Activated CD4-positive, alpha-beta T cell treated with anti-CD3 and anti-CD28 coated beads for 1 hour (primary cell): ENCODE measurements at places on chromosomes 2 and 18.

- no peak for DNase-seq
Observed at GRCh38 chr2:157572725-157573124, 55.9 kb downstream of the ACVR1C start.

DNA sequence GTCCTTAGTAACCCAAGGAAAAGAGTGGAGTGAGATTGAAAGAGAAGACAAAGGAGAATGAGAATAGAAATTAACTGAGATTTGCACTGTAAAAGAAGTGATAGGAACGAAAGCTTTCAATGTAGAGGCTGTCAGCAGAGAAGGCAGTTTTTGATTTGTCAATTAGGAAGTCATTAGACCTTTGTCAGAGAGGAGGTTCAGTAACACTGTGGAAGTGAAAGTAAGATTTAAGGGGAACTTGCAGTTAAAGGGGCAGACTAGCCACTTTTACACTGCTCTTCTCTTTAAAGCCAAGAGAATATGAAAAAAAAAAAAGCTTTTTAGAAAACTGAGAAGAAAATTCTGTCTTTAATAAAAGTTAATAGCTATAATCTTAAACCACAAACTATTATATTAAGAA is 11.5 kb upstream of the KYNU start:
- no peak for DNase-seq

- DNase-seq: no peak
Observed at GRCh38 chr2:28664120-28664842, 87.3 kb upstream of the PPP1CB start.

DNA sequence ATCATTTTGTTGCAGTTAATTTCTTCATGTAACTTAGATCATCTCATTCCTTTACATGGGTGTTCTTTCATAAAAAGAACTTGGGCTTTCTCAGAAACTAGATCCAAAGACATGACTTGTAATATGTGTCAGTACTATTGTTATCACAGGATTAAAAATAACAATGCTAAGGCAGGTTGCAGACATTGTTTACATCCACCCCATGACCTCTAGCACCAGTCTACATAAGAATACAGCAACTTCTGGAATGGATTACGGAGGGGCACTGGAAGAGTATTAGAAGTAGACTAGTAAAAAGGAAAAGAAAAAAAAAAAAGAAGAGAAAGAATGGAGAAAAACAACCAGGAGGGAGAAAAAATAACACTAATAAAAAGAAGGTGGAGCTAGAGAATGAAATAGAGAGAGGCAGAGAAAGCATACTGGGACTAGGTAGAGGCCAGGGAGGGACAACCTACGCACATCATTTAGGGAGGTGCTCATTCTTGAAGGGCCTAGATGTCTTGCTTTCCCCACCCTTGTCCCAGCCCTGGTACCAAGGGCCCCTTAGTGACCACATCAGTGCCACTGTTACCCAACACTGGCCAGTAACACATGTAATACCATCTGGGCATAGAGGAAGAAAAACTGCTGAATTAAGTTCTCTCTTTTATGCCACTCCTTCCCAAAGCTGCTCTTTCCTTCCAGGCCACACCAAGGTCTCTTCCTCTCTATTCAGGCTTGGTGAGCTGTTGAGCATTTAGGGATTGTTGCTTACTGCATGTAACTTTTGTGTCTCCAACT is 70.6 kb upstream of the KLF7 start:
- DNase-seq: no peak

DNA sequence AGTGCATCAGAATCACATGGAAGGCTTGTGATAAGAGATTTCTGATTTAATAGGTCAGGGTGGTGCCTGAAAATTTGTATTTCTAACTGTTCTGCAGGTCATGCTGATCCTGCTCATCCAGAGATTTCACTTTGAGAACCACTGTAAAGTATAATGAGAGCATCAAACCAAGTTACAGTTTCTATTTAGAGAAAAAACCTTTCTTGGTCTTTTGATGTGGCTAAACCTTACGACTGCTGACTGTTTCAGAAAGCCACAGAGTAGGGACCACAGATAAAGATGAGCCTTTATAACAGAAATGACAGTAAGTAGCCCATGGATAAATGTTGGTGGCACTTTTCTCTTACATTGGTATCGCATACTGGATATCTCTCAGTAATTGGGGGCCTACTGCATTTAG is 109.4 kb upstream of the FANCL start:
- no peak for DNase-seq

GRCh38 chr2:193695367-193695766 is 1500.6 kb upstream of the TMEFF2 start:
- DNase-seq: no peak

- no peak for DNase-seq
Observed at GRCh38 chr2:46720592-46721185, 194.9 kb downstream of the MCFD2 start.
